ENCODE measurements at places on chromosomes 13 and 19.

DNA sequence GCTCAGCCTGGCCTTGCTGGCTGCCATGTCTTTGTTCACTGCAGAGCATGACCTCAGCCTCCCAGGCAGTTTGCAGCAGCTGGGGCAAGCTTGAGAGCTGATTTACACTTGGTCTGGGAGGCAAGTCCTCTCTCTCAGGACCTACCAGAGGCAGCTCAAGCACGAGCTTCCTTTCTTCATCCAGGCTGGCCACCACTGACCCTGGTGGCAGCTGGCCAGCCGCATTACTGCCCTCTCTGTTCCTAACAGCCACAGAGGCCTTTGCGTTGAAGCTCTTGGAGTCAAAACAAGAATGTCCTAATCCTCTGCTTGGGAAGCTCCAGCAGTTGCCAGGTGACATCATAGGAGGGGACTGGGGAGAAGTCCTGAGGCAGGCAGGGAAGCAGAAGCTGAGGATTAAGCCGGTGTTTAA lies 85.7 kb downstream of the NUFIP1 start:
- no peak for DNase-seq

DNA sequence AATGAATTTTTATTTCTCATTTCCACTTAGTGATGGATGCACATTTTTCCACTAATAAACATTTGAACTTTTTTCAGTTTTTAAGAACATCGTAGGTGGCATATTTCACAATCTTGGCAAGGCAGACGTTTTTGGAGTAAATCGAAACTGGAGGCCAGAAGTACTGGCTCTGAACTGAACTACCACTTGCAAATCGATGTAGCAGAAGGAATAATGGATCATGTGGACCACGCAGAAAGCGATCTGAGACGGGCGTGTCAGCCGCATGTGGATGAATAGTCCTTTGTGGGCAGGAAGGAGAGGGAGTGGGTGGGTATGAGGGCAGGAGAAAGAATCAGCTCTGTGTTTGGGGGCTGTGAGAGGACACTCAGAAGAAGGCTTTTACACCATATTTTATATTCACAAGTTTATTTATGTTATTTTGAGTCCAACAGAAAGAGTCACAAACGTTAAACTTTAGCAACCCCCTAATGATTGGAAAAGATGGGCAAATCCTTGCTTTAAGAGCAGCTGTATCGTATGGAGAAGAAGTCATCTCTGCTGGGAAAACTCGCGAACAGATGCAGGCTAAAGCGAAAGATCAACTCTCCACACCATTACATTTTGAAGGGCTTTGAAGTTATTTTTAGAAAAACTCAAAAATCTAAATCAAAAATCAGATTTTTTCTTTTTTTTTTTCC lies 90.5 kb downstream of the COL4A2 start:
- DNase-seq, result no peak

- no peak for DNase-seq
These were observed 30.7 kb upstream of the POMP start for GRCh38 chr13:28628241-28628640.

- DNase-seq, result no peak
These were observed 1770.2 kb upstream of the MIR17HG start for GRCh38 chr13:89577301-89577700.

GRCh38 chr13:111518161-111518792 lies 197.8 kb downstream of the TEX29 start:
- DNase-seq, result no peak

DNA sequence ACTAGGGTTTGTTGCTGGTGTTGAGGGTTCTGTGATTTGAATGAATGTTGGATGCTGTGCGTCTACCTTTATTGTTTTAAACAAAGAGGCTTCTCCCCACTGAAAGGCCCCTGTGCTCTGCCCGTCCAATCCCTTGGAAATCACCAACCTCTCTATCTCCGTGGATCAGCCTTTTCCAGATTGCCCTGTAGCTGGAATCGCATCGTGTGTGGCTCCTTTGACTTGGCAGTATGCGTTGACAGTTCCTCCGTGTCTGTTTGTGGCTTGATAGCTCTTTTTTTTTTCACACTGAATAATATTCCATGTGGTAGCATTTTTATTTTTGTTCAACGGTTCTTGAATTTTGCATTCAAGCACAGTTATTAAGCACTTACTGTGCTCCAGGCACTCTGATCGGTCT lies 23.2 kb downstream of the UBXN6 start:
- no peak for DNase-seq

DNA sequence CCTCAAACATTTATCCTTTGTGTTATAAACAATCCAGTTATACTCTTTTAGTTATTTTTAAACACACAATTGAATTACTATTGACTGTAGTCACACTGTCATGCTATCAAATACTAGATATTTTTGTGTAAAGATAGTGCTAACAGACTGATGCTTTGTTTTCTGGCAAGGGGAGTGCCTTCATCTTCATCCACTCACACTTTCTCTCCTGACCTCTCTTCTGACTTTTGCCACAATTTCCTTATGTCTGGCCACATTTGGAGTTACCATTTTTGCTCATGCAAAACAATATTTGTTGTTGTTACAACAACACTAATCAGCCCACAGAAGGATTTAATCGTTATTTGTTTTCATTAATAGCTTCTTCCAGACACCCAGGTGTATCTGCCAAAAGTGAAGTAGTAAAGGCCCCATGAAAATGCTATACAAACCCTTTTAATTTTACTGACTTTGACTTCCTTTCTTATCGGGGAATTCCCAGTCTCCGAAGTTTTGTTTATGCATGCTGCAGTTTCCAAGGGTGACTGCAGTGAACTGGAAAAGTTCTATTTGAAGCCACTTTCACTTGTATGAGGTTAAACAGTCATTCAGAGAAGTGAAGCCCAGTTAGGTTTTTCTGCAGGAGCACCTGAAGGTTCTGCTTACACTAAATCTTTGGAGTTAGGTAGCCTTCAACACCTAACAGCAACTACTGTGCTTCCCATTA lies 66.1 kb upstream of the FRY start:
- DNase-seq, result no peak

DNA sequence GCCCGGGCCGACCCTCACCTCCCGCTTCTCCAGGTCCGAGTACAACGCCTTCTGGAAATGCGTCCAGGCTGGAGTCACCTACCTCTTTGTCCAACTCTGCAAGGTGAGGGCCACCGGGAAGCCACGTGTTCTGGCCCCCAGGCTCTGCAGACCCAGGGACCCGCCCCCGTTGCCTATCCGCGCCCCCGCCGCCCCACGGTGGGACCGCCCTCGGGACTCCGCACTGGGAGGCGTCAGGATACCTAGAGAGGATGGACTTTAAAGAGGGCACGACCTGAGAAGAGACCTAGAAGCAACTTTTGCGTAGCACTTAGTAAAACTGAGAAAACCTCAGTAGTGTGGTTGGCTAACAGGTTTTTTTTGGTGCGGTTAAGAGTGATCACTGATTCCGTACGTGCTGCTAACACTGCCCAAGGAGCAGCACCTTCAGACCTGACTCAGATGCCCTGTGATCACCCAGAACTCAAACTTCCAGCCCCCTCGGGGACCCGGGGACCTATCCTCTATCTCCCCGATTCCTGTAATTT lies 492 bp downstream of the TMEM147 start:
- no peak for DNase-seq

- no peak for DNase-seq
These were observed 12.7 kb downstream of the DNMT1 start for GRCh38 chr19:10182076-10182475.

GRCh38 chr13:84315527-84315926 lies 433.3 kb upstream of the SLITRK1 start:
- no peak for DNase-seq

DNA sequence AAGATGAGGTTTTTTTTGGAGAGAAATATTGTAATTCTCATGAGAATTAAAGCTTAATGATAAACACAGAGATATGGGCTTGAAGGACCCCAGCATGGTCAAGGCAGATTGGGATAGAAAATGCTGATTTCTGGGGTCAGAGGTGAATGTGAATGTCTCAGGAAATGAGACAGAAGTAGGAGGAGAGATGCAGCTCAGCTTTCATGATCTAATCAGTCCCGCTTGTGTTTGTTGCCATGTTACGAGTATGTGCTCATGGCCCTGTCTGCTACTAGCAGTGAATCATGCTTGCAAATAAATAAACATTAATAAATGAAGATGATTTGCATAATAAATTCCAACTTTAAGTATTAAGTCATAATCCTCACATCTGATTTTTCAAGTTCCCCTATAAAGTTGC lies 23.0 kb upstream of the NDFIP2 start:
- DNase-seq, result no peak

GRCh38 chr13:97285221-97285955 lies 63.3 kb downstream of the MBNL2 start:
- no peak for DNase-seq

DNA sequence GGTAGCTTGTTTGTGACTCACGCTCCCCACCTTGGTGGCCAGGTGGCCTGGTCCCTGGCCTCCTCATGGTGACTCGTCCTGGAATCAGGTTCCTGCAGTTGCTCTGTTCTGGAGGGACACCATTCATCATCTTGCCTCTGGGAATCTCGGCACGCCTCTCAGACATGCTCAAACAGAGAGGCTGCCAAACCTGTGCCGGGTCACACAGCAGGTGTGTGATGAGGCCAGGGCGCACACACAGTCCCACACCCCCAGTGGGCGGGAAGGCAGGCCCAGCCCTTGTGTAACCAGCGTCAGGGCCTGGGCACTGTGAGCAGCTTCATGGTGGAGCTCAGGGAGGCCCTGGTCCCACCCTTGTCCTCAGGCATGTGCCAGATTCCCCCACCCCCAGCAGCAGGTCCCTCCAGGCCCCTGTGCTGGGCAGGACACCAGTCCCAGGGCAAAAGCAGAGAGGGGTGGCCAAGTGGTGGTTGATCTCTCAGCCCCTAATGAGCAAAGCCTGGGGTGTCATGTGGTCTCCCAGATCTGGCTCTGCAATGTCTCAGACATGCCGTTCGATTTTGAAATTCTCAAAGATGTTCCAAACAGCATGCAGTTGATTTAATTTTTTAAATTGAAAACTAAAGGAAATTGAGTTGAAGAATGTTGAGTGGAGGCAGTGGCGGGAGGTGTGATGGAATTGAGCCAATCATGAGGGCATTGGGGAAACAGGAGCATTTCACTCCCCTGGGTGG lies 12.1 kb downstream of the CEBPA start:
- no peak for DNase-seq

DNA sequence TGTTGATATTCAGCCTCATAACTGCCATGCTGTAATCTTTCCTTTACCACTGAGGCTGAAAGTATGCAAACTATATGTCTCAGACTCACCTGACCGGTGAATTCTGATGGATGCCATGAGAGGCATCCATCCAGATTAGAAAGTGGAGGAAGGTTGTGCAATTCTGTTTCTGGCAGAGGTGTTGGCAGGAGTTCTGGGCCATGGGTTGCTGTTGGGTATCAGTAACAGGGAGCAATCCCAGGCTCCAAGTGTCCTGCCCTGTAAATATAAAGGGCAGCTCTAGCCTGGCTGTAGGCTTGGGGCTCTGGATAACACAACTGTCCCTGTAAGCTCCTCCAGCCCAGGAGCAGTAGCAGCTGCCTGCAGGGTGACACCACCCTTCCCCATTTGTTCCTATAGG lies 77.4 kb upstream of the ABCC4 start:
- no peak for DNase-seq

DNA sequence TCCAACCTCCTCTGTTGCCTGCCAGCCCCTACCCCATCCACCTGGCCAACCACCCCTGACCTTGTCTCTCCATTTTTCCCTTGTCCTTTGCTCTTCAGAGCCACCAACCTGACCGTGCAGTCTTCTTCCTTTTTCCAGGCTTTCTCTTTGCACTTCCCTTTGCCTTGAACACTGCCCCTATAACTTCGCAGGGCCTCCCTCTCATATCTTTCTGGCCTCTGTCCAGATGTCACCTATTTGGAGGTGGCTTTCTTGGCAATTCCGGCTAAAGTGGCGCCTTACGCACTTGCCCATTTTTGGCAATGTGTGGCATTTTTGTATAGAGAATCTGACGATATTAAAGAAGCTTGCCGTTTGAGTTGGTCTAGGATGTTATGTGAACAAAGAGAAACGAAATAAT lies 844 bp downstream of the ZNF543 start:
- no peak for DNase-seq

- DNase-seq, result no peak
These were observed 5.4 kb downstream of the CD320 start for GRCh38 chr19:8302734-8303133.

GRCh38 chr19:42158926-42159325 lies 26.7 kb upstream of the POU2F2 start:
- DNase-seq, result no peak

GRCh38 chr13:97495678-97496077 lies 61.7 kb downstream of the RAP2A start:
- no peak for DNase-seq

DNA sequence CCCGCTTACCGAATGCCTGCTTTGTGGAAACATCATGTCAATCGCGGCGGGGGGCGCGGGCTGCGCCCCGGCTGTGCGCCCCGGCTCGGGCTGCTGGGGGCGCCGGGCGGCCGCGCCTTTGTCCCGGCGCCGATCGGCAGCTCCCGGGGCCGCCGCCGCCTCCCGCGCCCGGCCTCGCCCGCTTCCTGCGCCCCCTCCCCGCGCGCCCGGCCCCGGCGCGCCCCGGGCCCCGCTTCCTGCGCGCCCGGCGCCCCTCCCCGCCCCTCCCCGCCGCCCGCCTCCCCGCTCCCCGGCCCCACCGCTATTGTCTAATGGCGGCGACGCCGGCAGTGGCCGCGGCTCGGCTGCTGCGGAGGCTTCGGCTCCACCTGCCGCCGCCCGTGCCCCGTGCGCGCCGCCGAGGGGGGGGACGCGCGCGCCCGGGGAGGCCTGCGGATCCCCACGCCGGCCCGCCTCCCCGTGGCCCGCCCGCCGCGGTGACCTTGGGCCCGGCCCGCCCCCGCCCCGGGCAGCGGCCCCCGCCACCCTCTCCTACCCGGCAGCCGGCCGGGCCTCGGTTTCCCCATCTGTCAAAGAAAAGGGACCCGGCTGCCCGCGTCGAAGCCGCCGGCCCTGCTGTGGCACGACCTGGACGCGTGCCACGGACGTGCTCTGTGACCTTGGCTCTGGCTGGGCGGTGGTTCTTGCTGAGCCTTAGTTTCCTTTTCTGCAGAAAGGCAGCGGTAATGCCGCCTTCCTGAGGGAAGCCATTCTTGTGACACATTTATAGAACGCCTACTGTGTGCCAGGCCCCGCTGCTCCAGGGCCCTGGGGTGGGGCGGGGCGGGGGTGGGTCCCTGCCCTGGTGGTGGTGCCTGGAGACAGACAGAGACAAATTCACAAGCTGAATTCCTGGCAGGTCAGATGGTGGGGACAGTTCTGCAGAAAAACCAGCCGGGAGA lies at the start of gene TLE5:
TSS of gene TLE5 (minus strand) at position 331 of the 941 bp plus-strand sequence. CDS start at position 36, 295 bp downstream.
- DNase-seq, result no peak

DNA sequence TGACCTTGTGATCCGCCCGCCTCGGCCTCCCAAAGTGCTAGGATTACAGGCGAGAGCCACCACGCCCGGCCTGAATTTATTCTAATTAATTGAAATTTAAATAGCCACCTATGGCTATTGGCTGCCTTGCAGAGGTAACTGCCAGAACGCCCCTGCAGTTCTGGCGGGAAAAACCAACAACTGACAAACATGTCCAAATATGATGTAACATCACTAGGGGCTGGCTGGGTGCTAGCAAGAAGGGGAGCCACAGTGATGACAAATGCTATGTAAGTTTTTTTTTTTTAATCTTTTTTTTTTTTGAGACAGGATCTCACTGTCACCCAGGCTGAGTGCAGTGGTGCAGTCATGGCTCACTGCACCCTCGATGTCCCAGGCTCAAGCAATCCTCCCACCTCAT lies 12.9 kb downstream of the ZSWIM9 start:
- DNase-seq, result no peak

All from brain pericyte (primary cell).